AG20443 (cell line): ENCODE measurements at places on chromosomes 16 and 17.

- DNase-seq: no peak
Measured at GRCh38 chr17:81336930-81337325, 41.8 kb upstream of the SLC38A10 start.

DNA sequence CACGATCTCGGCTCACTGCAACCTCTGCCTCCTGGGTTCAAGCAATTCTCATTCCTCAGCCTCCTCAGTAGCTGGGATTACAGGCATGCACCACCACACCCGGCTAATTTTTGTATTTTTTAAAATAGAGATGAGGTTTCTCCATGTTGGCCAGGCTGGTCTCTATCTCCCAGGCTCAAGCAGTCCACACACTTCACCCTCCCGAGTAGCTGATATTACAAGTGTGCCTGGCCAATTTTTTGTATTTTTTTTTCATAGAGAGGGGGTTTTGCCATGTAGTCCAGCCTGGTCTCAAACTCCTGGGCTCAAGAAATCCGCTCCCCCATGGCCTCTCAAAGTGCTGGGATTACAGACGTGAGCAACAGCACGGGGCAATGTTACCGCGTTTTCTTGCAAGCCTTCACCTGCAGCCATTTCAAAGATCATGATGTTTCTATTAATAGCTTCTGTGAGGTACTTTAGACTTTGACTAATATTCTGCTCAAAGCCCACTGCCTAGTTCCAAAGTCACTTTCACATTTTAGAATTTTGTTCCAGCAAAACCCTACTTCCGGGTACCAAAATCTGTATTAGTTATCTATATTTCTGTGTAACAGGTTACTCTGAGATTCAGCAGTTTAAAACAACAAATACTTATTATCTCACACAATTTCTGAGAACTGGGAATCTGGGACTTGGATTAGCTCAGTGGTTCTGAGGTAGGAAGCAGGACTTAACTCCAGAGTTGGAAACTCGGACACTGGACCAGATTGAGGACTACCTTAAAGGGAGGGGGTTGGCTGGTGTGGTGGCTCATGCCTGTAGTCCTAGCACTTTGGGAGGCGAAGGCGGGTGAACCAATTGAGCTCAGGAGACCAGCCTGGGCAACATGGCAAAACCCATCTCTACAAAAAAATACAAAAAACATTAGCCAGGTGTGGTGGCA, 12.0 kb upstream of the MED13 start:
- no peak for DNase-seq

- no peak for DNase-seq
Measured at GRCh38 chr17:76394166-76394565, 9.8 kb downstream of the SPHK1 start.

DNA sequence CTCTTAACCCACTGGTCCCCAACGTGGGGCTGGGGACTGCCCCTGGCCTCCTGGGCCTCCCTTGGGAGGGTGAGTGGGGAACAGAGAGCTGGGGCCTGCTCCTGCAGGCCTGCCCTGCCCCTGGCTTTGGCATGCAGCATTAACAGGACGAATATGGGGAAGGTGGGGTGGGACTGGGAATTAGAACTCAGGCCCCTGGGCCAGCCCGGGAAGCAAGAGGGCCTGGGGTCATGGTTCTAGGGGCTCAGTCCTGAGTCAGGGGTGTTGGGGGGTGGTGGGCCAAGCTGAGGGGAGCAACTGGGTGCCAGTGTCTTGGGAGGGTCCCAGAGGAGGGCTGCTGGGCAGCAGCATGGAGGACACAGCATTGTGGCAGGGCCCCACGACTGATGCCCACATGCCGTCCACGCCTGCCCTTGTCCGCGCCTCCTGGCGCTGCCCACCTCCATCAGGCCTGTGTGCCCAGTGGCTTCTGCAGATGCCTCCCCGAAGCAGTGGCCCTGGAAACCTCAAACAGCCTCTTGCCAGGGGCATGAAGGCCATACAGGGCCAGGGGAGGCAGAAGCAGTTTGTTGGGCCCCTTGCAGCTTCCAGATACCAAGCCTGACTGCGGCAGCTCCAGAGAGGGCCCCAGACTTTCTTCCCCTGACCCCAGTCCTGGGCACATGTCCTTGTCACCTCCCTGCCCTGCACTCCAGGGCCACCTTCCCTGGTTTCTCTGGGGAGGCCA, 4.8 kb downstream of the MAP2K3 start:
- no peak for DNase-seq

DNA sequence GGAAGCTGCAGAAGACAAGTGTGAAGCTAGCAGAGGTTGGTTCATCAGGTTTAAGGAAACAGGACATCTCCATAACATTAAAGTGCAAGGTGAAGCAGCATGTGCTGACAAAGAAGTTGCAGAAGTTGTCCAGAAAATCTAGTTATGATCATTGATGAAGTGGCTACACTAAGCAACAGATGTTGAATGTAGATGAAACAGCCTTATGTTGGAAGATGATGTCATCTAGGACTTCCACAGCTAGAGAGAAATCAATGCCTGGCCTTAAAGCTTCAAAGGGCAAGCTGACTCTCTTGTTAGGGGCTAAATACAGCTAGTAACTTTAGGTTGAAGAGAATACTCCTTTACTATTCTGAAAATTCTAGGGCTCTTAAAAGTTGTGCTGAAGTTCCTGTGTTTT, 340.2 kb upstream of the SOX9 start:
- no peak for DNase-seq

DNA sequence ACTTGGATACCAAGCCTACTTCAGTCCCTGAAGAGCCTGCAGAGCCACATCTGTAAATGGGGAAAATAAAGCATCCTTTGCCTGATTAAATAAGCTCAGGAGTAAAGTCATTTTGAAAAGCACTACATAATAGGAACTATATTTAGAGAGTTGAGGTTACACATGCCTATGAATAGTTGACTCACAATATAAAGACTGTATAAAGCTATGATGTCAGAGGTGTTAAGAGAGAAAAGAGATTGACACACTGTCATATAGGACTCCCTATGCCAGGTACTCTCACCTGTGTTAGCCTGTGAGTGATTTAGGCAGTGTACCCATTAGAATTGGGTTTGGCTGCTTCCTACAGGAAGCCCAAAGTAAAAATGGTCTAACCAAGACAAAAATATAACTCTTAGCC, 87.7 kb upstream of the CRHR1 start:
- DNase-seq: no peak

DNA sequence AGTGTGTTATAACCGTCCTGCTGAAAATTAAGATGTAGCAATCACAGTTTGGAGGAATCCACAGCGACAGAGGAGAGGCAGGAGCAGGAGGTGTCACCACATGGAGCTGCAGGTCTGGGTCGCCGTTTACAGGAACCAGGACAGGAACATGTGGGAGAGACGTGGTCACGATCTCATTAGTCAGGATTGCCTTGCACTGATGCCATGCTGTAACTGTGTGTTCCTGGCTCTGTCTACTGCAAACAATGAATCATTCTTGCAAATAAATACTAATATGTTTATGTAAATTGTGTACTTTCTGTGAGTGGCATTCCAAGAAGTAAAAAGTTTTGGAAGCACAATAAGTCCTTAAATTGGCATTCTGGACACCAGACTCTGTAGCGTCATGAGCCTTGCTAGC, 271.8 kb downstream of the CPPED1 start:
- peak; percentile 43 for DNase-seq

- peak; percentile 76 for DNase-seq
Measured at GRCh38 chr16:67198238-67198734, 645 bp upstream of the ELMO3 start.

GRCh38 chr16:88426018-88426417, 27.1 kb upstream of the ZFPM1 start:
- no peak for DNase-seq

GRCh38 chr17:35167666-35168065, 20.0 kb downstream of the UNC45B start:
- no peak for DNase-seq

DNA sequence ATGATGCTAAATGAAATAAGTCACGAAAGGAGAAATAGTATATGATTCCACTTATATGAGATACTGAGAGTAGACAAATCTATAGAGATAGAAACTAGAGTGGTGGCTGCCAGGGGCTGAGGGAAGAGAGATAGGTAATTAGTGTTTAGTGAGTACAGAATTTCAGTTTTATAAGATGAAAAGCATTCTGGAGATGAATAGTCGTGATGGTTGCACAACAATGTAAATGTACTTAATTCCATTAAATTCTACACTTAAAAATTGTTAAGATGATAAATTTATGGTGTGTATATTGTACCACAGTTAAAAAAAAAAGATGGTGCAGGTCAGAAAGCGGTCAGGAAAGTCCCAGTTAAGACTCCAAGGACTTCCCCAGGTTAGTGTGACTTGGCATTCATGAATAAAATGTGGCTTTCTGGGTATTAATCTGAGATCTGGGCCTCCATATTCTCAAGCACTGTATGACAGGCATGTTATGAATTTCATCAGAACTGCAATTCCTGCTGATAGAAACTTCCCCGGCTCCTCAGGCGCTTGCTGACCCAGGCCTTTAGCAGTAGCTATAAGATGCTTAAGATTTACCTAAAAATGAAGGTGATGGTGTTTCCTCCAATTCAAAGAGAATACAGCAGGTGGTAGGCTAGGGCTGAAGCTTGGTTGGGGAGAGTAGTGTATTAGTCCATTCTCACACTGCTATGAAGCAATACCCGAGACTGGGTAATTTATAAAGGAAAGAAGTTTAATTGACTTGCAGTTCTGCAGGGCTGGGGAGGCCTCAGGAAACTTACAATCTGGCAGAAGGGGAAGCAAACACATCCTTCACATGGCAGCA, 115.3 kb upstream of the SOX9 start:
- DNase-seq: no peak

GRCh38 chr17:45794840-45795239, 10.7 kb downstream of the CRHR1 start:
- no peak for DNase-seq

GRCh38 chr16:2473446-2473926, 1.4 kb upstream of the TBC1D24 start:
- no peak for DNase-seq

DNA sequence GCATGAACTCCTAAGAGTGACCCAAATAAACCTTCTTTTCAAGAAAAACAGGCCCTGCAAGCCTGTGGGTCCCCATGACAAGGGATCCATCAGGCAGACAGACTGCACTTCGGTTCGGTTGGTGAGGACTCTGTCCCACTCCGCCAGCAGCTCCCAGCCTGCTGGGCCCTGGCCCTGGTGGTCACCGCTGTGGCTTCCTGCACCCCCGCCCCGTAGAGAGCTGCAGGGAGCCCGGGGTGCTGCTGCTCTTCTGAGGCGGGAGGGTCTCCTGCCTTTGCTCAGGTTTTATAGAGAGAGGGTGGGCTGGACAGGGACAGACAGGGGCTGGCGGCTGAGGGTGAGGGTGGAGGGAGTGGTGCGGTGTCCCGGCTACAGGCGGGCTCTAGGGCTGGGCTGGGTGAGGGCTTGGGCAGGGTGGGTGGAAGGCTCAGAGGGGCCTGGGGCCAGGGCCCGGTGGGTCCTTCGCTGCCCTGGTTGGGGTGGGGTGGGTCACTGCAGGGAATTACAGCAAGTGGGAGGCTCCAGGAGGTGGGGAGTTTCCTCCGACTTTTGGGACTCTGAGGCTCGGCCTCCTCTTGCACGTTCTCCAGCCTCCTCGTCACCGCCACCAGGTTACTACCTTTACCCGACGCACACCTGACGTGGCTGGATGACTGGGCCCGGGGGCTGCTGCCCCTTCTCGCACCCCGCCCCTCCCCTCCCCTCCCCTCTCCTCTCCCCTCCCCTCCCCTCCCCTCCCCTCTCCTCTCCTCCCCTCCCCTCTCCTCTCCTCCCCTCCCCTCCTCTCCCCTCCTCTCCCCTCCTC, 90.2 kb upstream of the CBX4 start:
- DNase-seq: no peak

GRCh38 chr17:17605729-17606088, 14.2 kb upstream of the PEMT start:
- DNase-seq: peak; percentile 65

DNA sequence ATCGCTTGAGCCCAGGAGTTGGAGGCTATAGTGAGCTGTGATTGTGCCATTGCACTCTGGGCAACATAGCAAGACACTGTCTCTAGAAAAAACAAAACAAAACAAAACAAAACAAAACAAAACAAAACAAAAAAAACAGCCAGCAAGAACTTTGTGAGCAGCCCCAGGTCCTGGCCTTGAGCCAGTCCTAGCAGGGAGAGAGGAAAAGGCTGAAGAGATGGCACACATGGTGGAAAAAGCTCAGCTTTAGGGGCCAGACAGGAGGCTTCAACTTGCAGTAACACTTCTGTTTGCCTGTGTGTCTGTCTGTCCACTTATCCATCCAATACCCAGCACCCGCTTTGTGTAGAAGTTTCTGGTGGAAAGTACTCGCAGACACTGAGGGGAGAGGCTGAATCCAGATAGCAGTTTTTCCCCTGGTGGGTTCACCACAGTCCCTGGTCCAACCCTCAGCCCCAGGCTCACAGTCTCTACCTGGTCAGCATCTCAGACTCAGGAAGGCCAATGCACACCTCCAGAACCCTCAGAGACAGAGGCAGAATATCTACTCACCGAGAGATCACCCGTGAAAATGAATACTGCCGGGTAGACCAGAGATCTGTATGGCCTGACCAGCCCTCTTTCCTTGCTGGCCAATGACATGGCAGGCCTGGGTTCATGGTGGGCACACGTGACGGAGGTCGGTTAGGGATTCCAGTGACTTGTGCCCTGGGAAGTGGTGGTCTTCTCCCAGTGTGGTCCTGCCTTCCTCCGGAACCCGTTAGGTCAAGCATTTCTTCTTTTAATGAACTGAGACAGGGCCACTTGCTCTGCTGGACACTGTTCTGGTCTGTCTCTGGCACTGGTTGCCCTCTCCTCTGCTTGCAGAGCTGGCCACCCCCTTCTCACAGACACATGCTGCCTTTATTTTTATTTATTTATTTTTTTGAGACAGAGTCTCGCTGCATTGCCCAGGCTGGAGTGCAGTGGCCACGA, 79.5 kb upstream of the DNAJA2 start:
- no peak for DNase-seq

- DNase-seq: peak; percentile 49
Measured at GRCh38 chr16:21159281-21159951, 942 bp downstream of the LDAF1 start.

GRCh38 chr17:78525511-78526160, 51.6 kb downstream of the DNAH17 start:
- DNase-seq: no peak

DNA sequence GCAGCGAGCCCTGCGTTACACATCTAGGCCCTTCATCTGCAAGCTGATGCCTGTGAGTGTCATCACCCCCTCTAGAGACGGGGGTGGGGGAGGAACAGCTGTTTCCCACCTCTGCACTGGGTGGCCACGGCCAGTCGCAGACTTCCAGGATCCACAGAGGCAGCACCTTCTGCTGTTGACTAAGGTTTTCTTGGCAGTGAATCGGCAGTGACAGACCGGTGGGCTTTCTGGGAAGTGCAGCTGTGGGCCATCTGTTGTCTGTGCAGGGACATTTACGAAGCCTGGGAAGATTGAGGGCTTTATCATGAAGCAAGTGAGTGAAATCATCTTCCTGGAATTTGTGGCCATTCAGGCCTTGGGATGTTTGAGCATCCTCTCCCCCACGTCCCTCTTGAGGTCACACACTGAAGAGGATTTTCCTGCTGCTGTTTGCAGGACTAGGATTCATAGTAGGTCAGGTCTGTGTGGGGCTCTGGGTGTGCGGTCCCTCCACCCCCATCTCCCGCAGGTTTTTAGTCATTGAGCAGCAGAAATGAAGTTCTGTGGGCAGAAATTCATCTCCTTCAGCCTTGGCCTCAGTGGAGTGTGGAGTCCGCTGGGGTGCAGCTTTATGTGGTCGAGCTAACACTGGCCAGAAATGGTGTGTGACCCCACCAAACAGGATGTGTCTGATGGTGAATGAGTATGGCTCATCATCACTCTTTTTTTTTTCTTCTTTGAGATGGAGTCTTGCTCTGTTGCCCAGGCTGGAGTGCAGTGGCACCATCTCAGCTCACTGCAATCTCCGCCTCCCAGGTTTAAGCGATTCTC, 12.0 kb downstream of the PGS1 start:
- peak; percentile 88 for DNase-seq
